ENCODE measurements at places on chromosomes 4 and X.

GRCh38 chr4:119897260-119897659 is 169.4 kb downstream of the MAD2L1 start:
- no peak for DNase-seq

DNA sequence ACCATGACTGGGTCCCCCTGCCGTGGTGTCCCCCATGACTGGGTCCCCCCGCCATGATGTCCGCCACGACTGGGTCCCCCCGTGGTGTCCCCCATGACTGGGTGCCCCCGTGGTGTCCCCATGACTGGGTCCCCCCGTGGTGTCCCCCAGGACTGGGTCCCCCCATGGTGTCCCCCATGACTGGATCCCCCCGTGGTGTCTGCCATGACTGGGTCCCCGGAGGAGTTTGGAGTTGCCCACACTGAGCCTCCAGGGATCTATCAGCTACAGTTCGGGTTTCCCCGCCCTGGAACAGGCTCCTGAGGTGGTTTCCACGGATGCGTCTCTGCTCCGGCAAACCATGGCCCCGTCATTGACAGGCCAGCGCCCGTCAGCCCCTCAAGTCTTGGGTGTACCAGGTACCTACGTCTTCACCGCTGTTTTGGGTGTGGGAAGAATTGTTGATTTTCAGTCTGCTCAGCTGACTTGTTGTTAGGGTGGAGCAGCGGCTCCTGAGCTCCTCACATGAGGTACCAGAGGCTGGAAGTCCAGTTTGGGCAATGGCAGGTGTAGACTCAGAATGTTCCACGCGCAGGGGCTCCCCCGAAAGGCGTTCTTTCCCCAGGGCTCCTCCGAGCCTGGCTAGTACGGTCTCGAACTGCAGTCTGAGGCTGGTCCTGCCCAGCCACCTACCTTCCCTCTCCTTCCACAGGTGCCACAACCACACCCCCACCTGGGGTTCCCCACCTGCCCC is 8.3 kb upstream of the PDE6B start:
- DNase-seq: no peak

DNA sequence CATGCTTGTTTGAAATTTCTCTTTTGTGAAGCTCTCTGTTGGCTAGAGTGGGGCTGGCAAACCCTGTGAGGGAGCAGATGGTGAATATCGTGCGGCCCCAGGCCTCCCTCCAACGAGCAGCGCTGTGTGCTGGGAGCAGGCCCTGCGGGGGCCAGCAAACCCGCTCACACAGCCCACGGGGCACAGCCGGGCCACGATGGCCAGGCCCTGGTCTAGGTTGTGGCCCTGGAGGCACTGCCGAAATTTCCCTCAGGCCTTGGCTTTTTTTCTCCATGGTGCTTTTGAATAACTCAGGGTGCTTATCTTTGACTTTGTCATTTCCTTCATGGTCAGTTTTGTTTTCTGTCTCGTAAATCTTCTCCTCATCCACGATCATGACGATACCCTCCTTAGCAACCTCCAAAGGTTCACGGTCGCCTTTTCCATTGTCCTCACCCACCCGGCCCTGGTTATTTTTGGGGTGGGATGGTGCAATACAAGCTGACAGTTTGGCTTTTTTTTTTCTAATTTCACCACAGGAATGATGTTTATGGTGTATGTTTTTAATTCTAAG is 20.7 kb downstream of the PCGF3 start:
- DNase-seq: no peak

GRCh38 chr4:139799615-139800014 is 134.0 kb downstream of the MGST2 start:
- DNase-seq: no peak

DNA sequence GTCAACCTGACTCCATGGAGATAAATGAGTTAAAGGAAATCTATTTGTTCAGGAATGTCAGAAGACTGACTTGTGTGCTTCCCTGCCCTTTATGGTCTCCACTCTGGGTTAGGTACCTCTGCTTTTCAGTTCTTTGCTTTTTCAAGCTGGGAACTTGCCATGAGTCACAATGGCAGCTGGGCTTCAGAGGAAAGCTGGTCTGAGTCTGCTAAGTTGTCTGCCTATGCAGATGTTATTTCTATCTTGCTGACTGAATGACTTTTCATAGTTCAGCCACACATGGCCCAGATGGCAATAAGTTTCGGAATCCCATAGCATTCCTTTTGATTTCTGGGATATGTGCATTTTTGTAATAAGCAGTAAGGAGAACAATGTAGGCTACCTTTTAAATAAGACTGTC is 337.9 kb upstream of the FGF13 start:
- DNase-seq: no peak

- peak; percentile 59 for DNase-seq
Observed at GRCh38 chr4:82099928-82100579, 273.7 kb downstream of the HNRNPD start.

DNA sequence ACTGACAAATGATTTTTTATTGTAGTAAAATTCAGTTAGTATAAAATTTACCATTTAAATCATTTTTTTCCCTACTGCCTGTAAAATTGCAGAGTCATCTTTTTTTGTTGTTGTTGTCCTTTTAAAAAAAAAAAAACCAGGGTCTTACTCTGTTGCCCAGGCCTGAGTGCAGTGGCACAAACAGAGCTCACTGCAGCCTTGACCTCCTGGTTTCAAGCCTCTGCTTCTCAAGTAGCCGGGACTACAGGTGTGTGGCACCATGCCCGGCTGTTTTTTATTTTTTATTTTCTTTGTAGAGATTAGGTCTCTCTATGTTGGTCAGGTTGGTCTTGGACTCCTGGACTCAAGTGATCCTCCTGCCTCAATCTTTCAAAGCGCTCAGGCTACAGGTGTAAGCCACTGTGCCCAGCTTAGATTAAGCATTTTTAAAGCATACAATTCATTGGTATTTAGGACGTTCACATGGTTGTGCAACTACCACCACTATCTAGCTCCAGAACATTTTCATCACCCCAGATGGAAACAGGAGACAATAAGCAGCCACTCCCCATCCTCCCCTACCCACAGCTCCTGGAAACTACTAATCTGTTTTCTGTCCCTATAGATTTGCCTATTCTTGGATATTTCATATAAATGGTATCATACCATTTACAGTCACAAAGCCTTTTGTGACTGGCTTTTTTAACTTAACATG is 59.7 kb upstream of the PGRMC2 start:
- no peak for DNase-seq

GRCh38 chr4:26873391-26874026 is 12.9 kb downstream of the STIM2 start:
- DNase-seq: no peak

- no peak for DNase-seq
Observed at GRCh38 chr4:122073615-122074014, 78.5 kb upstream of the BLTP1 start.

All from hindlimb muscle (tissue), 1 donor.